ENCODE measurements at places on chromosomes 2 and 18.

GRCh38 chr2:61688369-61689334 lies 150.5 kb upstream of the XPO1 start:
- no peak for DNase-seq

- DNase-seq, result no peak
Measured at GRCh38 chr2:192026059-192026824, 168.5 kb downstream of the TMEFF2 start.

- DNase-seq, result peak; percentile 71
Measured at GRCh38 chr2:172742931-172743540, 7.4 kb downstream of the RAPGEF4 start.

DNA sequence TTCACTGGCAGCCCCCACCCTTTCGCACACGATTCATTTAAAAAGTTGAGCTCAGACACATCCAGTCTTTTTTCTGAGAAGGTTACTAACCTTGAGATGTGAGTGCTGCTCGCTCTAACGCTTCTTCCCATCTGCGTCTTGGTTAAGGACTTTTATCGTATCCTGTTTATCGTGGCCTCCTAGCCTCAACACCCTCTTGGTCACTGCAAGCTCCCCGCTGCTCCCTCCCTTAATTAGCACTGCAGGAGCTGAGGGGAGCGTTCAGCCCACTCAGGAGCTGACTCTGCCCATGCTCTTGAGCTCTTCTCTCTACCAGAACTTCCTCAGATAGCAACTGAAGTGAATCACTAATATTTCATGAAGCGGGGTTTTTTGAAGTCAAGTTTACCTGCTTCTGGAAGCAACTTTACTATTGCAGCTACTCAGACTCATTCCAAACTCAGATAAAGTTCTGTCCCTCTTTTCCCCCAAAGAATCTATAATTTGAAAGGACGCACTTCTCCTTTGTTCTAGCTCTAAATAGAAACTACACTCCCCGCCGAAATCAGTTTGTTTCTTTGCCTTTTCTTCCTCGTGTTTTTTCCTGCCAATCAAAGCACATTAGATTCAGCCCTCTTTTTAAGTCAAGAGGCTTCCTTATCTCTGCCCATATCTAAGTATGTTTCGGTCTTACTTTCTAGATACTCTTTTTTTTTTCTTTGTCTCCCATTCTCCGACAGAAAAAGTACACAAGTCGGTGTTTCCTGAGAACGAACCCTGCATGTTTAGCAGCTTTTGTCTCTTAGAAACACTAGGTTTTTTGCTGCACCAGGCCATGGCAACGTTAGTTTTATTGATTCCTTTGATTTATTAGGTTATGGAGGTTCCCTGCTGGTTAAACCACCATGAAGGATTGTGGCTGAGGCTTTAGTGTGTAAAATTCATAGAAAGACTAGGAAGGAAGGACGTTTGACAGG lies 9.3 kb upstream of the CD226 start:
- DNase-seq, result no peak

GRCh38 chr2:6683516-6683915 lies 182.2 kb downstream of the CMPK2 start:
- no peak for DNase-seq

DNA sequence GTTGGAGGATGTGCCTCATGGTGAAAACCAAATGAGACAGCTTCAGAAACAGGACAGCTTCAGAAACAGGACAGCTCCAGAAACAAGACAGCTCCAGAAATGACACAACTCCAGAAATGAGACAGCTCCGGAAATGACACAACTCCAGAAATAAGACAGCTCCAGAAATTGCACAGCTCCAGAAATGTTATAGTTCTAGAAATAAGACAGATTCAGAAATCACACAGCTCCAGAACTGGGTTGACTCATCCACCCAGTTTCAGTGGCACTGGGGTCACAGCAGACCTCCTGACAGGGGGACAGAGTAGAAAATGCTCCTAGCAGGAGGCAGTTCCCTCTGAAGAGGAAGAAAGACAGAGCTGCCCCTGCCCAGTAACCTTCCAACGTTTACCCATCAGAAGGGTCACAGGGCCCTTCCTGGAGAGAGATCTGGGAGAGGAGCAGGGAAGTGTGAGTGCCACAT lies 26.9 kb upstream of the COL6A3 start:
- no peak for DNase-seq

DNA sequence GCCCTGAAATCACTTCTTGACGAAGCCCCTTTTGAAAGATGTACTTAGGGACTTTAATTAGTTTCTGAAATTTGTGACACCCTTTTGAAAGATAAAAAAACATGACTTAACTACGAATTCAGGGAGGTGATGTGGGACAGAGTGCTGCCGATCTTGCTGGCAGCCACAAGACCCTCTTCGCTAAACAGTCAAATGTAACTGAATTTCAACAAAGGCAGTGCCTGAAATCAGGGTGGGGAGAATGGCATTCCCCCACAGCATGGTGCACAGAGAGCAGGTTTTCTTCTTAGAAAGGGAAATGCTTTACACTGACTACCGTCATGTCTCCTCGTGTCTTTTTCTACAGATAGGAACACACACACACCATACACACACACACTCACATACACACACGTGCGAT lies 640.2 kb upstream of the POU3F3 start:
- DNase-seq, result no peak

DNA sequence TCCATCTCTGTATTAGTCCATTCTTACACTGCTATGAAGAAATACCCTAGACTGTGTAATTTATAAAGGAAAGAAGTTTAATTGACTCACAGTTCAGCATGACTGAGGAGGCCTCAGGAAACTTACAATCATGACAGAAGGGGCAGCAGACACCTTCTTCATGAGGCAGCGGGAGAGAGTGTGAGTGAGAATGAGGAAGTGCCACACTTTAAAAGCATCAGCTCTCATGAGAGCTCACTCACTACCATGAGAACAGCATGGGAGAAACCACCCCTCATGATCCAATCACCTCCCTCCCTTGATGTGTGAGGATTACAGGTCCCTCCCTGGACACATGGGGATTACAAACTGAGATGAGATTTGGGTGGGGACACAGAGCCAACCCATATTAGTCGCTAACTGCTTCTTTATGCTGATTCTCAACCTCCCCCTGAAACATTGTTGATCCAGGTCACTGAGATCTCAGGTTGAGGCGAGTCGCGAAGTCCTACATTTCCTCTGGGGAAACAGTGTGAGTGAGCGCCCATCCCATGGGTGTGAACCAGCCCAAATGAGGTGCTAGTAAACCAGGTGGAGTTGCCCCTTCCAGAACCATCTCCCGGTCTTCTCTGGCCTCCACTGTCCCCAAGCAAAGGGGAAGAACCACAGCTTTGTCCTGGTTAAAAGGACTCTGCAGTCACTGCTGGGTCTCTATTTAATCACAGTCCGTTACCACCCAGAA lies 123.8 kb downstream of the CAPN13 start:
- DNase-seq, result no peak

DNA sequence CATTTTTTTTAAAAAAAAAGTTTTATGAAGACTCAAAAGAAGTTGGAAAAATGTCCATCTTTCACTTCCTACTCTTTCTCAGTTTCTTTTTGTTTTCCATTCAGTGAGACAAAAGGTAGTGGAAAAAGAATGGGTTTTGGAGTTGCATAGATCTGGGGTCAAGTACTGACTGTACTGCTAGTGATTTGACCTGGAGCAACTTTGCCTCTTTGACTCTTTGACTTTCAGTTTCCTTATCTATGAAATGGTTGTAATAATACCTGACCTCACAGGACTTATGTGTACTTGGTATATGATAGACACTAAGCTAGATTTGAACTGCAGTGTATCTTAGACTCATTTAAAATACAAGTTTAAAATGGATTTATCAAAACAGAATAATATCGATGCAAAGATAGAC lies 3.5 kb upstream of the KCNE4 start:
- no peak for DNase-seq

- DNase-seq, result no peak
Measured at GRCh38 chr2:120840795-120841487, 105.3 kb downstream of the GLI2 start.

GRCh38 chr2:183284606-183285005 lies 160.4 kb downstream of the NUP35 start:
- DNase-seq, result no peak

DNA sequence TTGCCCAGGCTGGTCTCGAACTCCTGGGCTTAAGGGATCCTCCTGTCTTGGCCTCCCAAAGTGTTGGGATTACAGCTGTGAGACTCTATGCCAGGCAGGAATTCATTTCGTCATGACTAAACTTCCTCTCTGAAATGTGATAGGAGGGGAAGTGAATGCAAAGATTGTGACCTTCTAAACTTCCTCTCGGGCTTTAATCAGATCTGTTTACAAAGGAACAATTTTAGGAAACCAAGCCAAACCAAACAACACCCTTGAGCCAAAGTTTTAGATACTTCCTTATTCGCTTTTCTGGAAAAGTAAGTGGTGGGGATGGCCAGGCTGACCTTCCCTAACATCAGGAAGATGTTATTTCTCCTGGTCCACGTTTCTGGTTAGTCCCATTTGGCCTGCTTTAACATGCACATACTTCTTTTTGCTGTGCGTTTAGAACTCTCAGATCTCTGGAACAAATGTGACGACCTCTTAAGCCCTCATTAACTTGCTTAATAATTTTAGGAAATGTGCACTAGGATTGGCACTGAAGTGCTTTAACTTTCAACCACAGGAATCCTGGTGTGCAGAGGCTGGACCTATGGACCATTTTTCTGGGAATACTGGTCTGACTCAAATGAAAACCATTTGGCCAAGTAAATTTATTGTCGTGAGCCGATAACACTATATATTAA lies 33.2 kb upstream of the YES1 start:
- no peak for DNase-seq

GRCh38 chr2:5472673-5473072 lies 219.5 kb upstream of the SOX11 start:
- DNase-seq, result no peak

- no peak for DNase-seq
Measured at GRCh38 chr2:17912266-17912691, 33.8 kb downstream of the KCNS3 start.
